ENCODE measurements at places on chromosomes 1 and 21.

GRCh38 chr1:43834280-43835081, 99.1 kb upstream of the ARTN start:
- DNase-seq = peak; percentile 77

GRCh38 chr1:237139732-237140131, 97.7 kb downstream of the RYR2 start:
- DNase-seq = no peak

GRCh38 chr1:220701974-220702373, 11.8 kb downstream of the C1orf115 start:
- DNase-seq = no peak

DNA sequence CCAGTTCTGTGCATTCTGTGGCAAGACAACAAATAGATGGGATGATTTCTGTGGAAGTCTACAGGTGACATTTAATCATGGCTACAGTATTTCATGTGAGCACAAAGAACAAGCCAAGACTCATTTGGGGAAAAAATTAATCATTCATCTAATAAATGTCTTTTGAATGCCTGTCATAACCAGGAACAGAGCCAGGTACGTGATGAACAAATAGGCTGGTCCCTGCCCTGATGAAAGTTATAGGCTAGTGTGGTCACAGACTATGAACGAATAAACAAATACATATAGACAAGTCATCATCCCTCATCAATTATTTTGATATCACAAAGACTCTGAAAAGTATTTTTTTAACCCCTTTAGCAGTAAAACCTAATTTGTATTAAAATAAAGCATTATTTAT, 226.4 kb upstream of the RRP15 start:
- no peak for DNase-seq

DNA sequence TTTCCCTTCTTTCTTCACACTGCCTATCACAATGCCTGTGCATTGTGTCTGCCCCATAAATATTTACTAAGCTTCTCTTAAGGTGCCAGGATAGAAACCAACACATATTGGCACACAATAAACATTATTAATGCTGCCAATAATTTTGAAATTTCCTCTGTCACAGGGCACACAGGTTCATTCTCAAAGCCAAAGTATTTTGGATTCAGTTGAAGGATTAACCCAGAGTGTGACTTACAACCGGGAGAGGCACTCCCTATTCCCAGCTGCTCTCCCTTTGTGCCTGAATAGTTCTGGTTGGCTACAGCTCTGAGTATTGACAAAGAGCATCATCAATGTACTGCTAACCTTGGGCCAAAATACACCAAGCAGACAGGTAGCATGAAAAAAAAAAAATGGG, 46.6 kb upstream of the ATP1A1 start:
- no peak for DNase-seq

Measured in foreskin fibroblast (primary cell).